ENCODE measurements at places on chromosomes 13 and 19. TPM values are rescaled to one million over a fixed set of nuclear protein-coding genes. Genes with fewer than 3 reads are reported as not detected.
A peak's percentile ranks its signal among the peaks of the same experiment; 100 is the strongest.

DNA sequence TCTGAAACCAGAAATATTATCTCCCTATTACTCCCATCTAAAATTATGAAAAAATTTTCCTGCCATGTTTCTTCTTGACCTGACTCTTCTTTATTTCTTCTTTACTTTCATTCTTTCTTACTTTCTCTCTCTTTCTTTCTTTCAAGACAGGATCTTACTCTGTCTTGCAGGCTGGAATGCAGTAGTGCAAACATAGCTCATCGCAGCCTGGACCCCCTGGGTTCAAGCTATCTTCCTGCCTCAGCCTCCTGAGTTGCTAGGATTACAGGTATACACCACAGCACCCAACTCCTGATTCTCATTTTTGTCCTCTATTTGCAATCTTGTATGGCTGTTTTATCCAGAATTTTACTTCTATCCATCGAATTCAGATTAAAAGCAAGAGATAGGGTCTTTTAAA is 631.1 kb downstream of the TBC1D4 start:
- no peak for DNase-seq

GRCh38 chr19:46351241-46352041 is 4.6 kb downstream of the PPP5C start:
- peak; percentile 37 for DNase-seq

DNA sequence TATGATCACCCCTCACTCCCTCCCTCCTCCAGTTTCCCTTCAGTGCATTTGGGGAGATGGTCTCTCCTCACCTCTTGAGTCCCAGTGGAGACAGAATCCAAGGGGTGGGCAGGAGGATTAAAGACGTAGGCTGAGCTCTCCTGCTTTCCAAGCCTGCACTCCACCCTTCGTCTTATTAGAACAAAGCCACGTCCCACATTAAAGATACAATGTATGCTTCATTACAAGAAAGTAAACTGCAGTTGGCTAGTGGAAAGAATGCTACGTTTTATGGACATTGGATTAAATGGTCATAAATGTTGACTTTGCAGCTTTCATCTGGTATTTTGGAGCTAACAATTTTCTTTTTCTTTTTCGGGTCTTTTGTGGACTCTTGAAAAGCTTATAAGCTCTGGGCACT is 1.5 kb upstream of the KLK11 start:
- no peak for DNase-seq

DNA sequence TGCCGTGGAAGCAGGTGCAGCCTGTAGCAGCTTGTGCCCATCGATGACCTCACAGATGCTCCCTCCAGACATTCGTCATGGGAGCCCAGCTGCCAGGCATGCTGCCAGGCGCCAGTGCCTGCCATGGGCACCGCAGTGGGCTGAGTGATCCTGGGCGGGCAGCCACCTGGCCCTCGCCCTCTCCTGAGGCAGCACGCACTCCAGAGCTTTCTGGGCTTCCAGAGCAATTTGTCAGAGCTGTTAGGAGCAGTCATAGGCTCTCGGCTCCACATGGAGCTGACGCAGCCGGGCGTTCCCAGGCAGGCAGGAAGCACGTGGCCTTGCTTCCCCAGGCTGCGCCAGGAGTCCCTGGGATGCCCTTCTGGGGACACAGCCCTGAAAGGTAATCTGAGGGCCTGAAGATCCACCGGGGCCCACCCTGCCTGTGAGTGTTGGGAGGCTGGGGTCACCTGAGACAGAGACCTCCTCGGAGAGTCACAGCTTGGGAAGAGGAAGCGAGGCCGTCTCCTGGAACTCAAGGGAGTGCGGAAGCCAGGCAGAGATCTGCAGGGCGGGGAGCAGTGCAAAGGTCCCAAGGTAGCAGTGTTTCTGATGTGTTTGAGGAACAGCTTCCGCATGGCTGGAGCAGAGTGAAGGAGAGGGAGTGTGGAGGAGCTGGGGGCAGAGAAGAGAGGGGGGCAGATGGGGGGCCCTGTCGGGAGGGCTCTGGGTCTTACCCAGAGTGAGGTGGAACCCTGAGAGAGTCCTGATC is 50.6 kb downstream of the DPF1 start:
- no peak for DNase-seq

ADPRHL1 gene
- polyA plus RNA-seq = 11.1 TPM

All from A549 (cell line).